ENCODE measurements at places on chromosomes 4 and X.

- no peak for DNase-seq
These were observed 6.8 kb downstream of the PDS5A start for GRCh38 chr4:39970671-39971640.

DNA sequence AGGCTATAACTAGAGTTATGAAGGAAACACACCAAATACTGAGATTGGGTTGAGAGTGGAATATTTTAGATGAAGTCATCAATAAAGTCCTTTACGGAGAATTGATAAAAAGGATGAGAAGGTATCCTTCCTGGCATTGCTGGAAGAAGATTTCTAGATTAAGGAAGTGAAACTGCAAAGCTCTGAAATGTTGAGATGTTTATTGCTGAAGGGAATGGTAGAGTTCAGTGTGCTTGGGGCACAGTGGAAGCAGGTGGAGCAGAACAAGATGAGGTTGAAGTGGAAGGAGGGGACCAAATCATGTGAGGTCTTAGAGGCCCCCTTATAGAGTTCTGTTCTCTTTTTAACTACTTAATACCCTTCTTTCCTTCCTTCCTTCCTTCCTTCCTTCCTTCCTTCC is 848.5 kb downstream of the RAB28 start:
- no peak for DNase-seq

- DNase-seq = no peak
These were observed 23.9 kb downstream of the ACSL4 start for GRCh38 chrX:109709129-109709631.

DNA sequence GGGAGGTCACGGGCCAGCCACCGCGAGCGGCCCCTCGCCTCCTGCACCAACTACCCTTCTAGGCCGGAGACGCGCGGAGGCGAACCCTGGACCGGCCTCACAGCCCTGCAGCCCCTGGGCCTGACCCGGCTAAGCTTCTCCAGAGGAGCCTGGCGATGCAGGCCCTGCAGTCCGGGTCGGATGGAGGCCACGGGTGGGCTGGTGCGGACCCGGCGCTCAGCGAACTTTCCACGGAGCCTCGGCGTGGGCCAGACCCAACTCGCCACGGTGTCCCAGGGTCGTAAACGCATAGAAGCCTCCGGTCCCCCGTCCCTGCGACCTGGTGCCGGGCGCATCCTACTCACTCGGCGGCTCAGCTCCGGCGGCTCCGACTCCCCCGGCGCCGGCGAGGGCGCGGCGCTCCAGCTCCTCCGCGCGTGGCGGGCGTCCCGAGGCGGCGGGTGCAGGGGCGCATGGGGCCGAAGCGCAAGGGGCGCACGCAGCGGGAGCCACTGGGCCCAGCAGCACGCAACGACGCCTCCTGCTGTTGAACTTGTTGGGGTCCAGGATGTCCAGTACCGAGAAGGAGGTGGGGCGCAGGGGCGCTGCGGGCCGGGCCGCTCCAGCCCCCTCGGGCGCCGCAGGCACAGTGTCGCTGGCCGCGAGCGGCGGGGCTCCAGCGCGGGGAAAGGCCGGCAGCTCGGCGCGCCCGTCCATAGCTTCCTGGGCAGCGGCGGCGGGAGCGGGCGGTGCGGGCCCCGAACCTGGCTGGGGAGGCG is 427 bp downstream of the NKX1-1 start:
- DNase-seq = no peak

DNA sequence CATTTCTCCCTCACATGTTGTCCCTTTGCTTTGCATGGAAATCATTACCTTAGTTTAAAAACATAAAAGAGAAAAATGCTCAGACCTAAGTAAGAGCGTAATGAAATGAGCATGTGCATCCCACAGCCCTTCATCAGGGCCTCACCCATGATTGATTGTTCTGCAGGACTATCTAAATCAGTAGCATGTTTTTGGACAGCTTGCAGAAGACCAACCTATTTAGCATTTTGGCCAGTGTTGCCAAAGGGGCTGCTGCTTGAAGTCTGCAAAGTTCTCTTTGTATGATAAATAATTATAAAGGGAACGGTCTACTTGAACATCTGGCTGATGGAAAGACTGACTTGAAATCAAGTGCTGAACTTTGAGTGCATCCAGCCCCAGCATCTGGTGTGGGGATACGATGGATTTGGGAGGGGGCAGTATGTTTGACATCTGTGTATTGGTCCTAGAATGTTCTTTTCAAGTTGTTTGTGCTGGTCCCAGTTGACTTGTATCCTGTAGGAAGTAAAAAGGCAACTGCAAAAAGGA is 76.1 kb upstream of the LIMCH1 start:
- DNase-seq = no peak

DNA sequence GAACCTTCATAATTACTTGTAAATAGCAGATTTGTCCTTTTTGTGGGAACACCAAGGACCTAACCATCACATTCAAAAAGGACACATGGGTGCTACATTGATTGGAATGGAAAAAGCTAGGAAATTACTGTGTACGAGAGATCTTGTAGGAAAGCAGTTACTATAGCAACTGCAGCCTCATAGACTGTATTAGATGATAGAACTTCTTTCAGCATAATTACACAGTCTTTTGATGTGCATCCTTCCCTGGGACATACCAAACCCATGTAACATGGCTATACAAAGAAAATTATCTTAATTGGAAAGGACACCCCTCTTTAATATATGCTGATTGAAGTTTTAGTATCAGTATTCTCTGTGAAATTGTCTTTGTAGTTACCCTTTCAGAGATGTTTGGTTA is 130.7 kb upstream of the CTSO start:
- no peak for DNase-seq

- no peak for DNase-seq
These were observed 190.1 kb upstream of the ITM2A start for GRCh38 chrX:79557212-79557611.

- no peak for DNase-seq
These were observed 33.9 kb downstream of the RNF150 start for GRCh38 chr4:141099326-141099725.

GRCh38 chr4:120299631-120300030 is 233.0 kb upstream of the MAD2L1 start:
- DNase-seq = no peak

DNA sequence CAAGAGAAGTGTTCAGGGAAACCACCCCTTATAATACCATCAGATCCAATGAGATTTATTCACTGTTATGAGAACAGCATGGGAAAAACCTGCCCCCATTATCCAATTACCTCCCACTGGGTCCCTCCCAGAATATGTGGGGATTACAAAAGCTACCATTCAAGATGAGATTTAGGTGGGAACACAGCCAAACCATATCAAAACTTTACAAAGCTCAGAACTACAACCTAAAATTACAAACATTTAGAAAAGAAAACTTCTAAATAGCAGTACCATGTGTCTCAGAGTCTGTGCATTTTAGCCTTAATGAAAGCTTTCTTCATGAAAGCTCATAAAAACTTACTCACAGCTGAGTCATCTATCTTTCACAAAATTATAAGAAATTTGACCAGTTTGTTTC is 1442.8 kb upstream of the PCDH7 start:
- DNase-seq = no peak

GRCh38 chr4:173362666-173363065 is 8.1 kb upstream of the SAP30 start:
- no peak for DNase-seq
